ENCODE measurements at places on chromosomes 7 and 10.

GRCh38 chr7:104328970-104329825 lies 795 bp downstream of the LHFPL3 start:
- no peak for DNase-seq

DNA sequence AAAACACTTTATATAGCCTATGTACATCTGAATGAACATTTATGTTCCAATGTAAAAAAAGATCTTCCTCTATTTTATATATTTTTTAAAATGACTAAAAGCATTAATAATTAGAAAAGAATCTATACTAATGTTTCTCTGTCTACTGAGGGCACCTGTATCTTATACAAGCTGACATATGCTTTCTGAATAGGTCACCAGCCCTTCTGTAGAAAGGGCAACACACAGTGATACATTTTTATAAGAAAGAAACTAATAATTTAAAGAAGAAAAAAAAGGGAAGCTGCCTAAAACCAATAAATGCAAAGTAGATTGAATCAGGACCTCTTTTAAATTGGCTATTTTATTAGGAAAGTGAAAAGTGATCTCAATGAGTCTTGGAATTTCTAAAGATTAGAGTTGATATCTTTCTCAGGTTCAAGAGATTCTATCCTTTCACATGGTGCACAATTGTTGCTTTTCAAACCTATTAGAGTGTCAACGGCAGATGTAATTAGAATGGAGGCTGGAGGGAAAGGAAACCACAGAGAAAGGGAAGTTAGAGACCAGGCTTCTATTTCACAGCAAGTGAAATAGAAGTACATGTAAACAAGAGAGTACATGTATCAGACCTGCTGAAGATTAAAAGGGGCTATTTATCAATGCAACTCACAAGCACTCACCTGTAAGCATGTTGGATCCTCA lies 6.3 kb downstream of the MTPN start:
- no peak for DNase-seq

DNA sequence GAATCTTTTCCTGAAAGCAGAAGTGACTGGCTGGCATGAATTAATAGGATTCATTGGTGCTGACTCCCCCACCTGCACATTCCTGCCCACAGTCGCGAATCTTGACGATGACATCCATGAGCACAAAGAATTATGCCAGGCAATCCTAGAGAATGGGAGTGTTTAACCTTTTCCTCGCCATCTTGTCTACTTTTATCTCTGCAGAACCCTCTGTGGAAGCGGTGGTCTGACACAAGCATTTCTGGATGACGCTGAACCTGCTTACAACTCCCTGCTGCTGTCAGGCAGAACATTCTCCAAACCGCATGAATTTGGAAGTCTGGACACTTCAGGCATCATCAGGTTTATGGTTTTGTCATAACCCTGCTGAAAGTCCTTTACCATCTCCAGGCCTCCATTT lies 36.5 kb downstream of the KLF6 start:
- no peak for DNase-seq

- no peak for DNase-seq
These were observed 68.3 kb downstream of the HYCC1 start for GRCh38 chr7:22945584-22945983.

- no peak for DNase-seq
These were observed 125.1 kb downstream of the ANKRD7 start for GRCh38 chr7:118349604-118350003.

GRCh38 chr7:1708596-1709251 lies 38.6 kb downstream of the ELFN1 start:
- no peak for DNase-seq
